Fibroblast of skin of left biceps (primary cell): ENCODE measurements at places on chromosomes 13 and 19.

GRCh38 chr19:18304208-18304457 lies 18.7 kb downstream of the LSM4 start:
- no peak for DNase-seq

- DNase-seq = no peak
These were observed 12.9 kb downstream of the NHLRC3 start for GRCh38 chr13:39051157-39051556.

GRCh38 chr19:1577929-1578618 lies 9.9 kb upstream of the MEX3D start:
- DNase-seq = no peak

GRCh38 chr19:799076-799881 lies 2.0 kb downstream of the PTBP1 start:
- DNase-seq = no peak

DNA sequence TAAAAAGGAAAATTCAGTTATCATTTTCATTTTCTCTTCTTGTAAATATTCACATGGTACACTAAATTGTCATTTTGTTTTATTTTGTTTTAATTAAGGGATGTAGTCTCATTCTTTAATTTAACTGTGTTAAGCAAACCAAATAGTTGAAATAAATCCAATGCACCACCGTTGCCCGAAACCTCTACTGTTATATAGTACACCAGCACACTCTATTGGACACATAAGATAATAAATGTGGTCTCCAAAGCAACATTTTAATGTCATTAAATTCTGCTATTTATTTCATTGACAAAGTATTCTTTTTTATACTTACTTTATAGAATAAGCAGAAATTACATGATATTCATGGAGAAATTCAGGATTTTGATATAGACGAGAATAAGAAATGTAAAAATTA lies 156.4 kb upstream of the FREM2 start:
- peak; percentile 14 for DNase-seq

DNA sequence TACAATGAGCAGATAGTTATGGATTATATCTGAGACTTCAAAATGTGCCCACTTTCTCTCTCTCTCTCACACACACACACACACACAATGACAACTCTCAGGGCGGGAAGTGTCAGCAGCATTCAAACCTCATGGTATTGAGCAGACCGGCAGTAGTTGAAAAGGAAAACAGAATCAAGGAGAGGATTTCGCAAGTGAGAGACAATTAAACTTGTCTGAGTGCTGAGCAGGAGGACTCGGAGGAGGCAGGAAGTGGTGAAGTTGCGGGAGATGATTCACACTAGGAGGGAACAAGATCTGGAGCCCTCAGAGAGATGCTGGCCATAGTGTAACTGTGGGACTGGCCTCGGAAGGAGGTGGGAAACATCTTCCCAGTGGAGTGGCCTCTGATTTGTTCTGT lies 353.1 kb downstream of the EFNB2 start:
- DNase-seq = peak; percentile 80

DNA sequence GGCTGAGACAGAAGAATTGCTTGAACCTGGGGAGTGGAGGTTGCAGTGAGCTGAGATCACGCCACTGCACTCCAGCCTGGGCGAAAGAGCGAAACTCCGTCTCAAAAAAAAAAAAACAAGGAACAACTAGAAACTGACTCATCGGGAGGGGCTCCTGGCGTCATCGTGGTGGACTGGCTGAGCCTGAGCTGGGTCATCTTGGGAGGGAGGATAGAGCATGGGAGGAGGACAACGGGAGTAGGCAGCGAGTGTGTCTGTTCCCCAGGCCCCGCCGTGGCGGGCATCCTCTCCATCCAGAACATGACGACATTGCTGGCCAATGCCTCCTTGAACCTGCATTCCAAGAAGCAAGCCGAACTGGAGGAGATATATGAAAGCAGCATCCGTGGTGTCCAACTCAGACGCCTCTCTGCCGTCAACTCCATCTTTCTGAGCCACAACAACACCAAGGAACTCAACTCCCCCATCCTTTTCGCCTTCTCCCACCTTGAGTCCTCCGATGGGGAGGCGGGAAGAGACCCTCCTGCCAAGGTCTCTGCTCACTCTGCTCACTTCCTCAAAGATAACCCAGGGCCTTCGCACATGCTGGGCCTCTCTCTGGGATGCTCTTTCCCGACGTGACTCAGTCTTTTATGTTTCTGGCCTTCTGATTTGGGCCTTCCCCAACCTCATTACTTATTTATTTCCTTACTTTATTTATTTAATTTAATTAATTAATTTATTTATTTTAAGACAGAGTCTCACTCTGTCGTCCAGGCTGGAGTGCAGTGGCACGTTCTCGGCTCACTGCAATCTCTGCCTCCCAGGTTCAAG lies 16.6 kb downstream of the DDX39A start:
- DNase-seq = no peak

DNA sequence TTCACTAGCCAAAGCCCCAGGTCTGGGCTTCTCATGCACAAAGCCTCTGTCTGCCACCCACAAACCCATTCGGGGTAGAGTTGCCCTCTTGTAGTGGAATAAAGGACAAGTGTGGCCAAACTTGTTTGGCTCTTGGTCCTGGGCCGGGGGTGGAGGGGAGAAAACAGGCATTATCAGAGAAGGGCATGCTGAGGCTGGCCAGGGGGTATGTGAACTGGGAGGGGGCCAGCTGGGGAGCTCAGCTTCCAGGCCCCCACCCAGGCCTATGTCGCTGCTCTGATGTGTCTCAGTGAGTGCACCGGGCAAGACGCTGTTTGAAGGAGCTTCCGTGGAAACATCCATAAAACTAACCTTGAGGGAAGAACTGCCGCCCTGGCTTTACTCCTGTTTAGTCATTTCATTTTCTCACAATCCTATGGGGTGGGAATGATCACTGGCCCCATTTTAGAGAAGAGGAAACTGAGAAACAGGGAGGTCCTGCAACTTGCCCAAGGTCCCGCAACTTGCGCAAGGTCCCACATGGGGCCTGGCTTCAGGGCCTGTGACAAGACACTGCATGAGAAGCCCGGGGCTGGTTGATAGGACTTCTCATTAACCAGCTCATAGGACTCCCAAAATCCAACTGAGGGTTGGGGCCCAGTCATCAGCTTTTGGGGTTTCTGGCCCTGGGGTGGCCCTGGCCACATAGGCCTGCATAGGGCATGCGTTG lies 30.8 kb downstream of the CCNE1 start:
- no peak for DNase-seq

GRCh38 chr19:6693681-6694080 lies 23.7 kb upstream of the TNFSF14 start:
- DNase-seq = no peak

DNA sequence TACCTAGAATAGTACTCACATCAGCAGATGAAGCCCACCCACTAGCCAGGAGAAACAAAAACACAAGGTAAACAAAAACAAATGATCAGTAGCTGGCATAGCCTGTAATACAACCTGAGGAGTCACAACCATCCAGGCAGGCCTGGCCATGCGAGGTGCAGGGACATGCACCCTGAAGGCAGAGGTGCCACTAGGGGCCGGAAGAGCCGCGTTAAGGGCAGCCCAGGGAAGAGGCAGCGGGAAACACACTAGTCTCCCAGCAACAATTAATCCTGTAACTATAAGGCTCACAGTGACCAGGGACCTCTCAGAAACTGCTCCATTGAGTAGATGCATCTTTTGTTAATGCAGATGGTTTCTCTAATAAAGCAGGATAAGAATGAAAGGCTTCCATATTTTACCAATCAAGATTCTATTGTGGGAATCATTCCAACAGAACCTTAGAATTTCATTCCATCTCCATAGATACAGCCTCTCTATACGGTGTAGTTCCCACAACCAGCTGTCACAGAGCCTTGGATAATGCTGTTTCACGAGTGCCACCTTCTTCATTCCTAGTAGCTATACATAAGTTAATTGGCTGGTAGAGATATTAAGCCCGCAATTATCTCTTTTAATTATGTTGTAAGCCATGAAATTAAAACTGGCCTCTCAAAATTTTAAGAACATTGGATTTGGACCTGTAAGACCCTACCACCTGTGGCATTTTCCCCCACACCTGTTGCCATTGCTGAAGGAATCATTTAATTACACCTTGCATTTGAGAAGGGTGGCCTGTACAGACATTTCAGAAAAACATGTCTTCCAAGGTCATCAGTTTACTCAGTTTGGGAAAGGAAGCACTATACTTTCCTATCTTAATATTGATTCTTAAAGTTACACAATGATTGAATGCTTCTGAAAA lies 28.7 kb downstream of the ANKRD10 start:
- no peak for DNase-seq

DNA sequence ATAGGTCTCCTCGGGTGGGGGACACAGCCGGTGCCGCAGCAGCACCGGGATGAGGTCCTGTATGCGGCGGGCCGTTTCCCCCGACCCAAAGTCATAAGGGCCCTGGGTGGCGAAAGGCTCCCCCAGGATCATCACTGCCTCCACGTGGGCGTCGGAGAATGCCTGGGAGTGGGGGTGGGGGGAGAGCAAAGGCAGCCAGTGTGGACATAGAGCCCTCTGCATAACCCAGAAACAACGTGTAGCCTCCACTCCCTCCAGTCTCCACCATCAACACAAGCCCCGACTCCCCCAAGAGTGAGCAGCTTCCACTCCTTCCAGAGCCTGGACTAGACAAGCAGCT lies 1.7 kb upstream of the NUMBL start:
- no peak for DNase-seq

DNA sequence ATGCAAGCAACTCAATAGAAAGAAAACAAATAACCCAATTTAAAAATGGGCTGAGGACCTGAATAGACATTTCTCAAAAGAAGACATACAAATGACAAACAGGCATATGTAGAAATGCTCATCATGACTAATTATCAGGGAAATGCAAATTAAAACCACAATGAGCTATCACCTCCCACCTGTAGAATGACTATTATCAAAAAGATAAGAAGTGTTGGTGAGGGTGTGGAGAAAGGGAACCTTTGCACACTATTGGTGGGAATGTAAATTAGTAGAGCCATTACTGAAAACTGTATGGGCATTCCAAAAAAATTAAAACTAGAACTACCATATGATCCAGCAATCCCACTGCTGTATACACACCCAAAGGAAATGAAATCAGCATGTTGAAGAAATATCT lies 212.2 kb downstream of the SUCLA2 start:
- DNase-seq = no peak

- DNase-seq = no peak
These were observed 38.2 kb downstream of the TGDS start for GRCh38 chr13:94557684-94558235.

- DNase-seq = no peak
These were observed 21.6 kb downstream of the EFNA2 start for GRCh38 chr19:1307320-1307719.

GRCh38 chr19:7187605-7188339 lies 106.4 kb downstream of the INSR start:
- DNase-seq = no peak

DNA sequence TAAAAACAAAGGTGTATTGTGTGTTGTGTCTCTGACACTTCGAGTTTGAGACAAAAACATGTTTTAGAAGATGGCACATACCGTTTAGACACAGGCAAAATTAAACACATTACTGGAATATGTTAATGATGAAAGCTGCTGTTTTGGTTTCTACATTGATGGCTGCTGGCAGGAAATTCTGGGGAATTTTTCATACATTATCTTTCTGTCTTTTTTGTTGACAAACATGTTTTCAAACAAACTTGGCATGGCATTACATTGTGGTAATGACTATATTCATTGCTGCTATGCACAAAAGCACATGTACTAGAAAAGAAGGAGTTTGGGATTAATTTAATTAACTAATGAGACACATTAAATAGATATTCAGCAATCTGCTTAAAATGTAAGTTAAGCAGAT lies 1187.6 kb downstream of the OLFM4 start:
- DNase-seq = no peak

- DNase-seq = no peak
These were observed 233.3 kb upstream of the NBEA start for GRCh38 chr13:34708566-34709313.

GRCh38 chr13:36710396-36710795 lies 36.6 kb downstream of the SERTM1 start:
- DNase-seq = no peak

- peak; percentile 10 for DNase-seq
These were observed 25.3 kb upstream of the SLC46A3 start for GRCh38 chr13:28744091-28744536.

GRCh38 chr19:47443331-47443730 lies 24.0 kb upstream of the MEIS3 start:
- no peak for DNase-seq

DNA sequence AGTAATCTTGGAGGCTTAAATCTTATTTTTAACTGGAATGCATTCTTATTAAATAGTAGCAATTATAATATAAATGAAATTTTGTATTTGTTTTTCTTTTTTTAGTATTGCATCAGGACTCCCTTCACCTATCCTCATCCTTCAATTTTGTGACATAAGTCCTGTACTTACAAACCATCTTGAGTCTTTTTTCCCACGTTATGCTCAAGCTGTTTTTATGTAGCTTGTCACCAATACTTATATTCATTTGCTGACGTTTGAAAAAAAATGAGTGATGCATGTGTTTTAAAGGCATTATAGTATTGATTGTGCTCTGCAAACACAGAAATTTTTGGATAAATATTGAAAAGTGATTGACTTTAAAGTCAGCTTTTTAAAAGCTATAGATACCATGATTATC lies 888 bp downstream of the GPR18 start:
- no peak for DNase-seq

GRCh38 chr13:47326061-47326460 lies 429.2 kb upstream of the HTR2A start:
- DNase-seq = peak; percentile 55

DNA sequence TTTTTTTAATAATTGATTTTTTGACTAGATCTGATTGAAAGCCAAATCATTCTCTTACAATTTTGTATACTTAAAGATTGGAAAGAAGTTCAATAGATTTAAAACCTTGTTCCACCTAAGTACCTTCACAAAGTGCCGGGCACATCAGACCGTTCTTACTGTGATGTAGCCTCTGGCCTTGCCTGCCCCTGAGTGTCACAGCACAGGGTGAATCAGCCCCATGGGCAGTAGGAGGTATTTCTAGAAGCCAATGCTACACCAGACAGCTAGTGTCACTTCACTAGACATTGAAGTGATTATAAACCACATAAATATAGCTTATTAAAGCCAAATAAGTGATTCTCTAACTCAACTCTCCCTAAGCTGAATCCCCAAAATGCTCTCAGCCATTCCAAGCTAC lies 131.3 kb downstream of the LACC1 start:
- no peak for DNase-seq

- DNase-seq = no peak
These were observed 137.2 kb downstream of the MZT1 start for GRCh38 chr13:72590091-72590740.

- DNase-seq = no peak
These were observed 16.4 kb upstream of the C19orf33 start for GRCh38 chr19:38287604-38288003.
